NCI-H1092 (cell line): ENCODE measurements at places on chromosomes 12 and 14.

- peak; percentile 3 for DNase-seq
Observed at GRCh38 chr12:8687846-8688601, 9.8 kb upstream of the RIMKLB start.

GRCh38 chr14:30874120-30874998 lies at the start of gene COCH:
TSS of gene COCH (plus strand) at chr14:30874559. CDS start at chr14:30874939, 380 bp downstream.
- DNase-seq: peak; percentile 78

DNA sequence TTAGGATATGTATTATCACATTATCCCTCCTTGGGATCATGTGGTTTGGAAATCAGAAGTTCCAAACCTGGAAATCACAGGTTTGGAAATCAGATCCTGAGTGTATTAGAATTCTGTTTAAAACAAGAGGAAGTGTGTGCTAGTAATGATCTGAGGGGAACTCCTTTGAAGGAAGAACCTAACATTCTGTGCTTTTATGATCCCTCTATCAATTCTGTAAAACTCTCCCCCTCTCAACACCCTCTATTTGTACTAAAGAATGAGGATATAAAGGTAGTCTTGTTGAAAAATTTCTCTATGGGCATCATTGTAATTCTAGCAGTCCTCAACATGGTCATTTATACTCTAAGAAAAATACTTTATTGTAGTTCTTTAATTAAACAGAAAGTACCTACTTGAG lies 97.4 kb downstream of the SRGAP1 start:
- DNase-seq: no peak

DNA sequence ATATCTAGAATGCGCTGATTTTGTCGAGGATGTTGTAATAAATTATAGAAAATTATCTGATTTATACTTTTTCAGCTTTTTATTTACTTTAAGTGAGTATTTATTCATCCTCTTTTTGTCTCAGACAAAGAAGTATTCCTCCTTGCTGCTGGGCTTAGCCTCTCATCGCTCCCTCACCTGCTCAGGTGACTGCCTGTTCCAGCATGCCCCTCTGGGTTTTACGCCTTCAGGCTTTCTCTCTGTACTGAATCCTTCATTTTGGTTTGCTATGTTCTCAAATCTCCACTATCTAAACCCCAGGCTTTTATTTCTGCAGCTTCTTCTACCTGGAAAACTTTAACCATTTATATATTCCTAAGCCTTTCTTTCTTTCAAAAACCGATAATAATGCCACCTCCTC lies 1650.9 kb upstream of the SEL1L start:
- no peak for DNase-seq

- DNase-seq: no peak
Observed at GRCh38 chr12:2443776-2444175, 351.0 kb upstream of the FKBP4 start.

GRCh38 chr12:46490635-46491034 lies 118.1 kb upstream of the SLC38A2 start:
- DNase-seq: no peak

DNA sequence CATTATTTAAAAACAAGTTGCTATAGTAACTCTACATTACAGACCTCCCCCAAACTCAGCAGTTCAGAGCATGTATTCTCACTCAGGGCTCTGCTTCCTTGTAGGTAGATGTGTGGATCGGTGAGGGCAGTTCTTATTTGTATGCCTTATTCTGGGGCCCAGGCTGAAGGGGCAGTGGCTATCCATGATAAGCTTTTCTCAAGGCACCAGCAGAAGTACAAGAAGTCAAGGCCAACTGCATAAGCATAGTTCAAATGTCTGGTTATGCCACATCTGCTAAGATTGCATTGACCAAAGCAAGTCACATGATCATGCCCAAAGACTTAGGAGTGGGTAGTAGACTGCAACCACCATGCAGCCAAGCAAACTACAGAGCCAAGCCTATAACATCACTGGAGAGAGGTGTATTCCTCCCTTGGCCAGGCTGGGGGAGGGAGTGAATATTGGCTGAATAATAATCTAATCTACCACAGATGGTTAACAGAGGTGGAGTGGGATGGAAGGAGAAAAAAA lies 4.6 kb downstream of the PSEN1 start:
- DNase-seq: no peak

- DNase-seq: no peak
Observed at GRCh38 chr12:7747246-7747645, at the start of gene CLEC4C. TSS of gene CLEC4C (minus strand) at chr12:7747375. CDS start at chr12:7747348, 27 bp downstream.

- DNase-seq: peak; percentile 24
Observed at GRCh38 chr12:76037130-76038103, 5.8 kb upstream of the PHLDA1 start.

DNA sequence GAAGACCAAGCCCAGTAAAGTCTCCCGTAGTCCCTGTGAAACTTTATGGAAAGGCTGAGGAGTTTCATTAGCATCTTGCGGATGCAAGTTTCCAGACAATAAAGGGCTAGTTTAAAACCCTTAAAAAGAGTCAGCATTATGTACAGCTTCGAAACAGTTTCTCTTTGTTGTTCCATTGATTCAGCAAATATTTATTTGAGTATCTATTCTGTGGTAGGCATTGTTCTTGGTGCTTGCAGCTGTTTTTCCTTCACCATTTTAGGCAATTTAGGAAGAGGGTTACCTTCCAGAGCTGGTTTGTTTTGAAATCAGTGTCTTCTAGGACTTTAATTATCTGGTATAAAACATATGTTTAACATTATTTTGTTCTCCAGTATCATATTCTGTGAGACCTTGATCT lies 1.5 kb downstream of the SLIRP start:
- DNase-seq: no peak

GRCh38 chr14:96634896-96635295 lies 132.7 kb downstream of the PAPOLA start:
- no peak for DNase-seq

DNA sequence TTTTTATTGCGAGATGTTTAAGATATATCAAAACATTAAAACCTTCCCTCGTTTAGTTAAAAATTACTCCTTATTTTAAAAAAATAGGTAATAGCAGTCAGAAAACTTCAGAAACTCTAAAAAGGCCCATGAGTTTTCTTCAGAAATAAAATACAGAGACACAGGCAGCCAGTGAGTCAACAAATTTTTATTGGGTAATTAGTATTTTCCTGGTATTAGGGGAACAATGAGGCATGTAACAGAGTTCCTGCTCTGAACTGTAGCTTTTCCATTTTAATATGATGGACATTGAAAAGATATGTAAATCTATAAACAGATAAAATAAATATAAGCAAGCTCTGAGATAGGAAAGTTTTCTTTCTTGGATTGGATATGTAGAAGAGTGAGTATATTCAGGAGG lies 399 bp upstream of the ZNF705A start:
- DNase-seq: no peak

DNA sequence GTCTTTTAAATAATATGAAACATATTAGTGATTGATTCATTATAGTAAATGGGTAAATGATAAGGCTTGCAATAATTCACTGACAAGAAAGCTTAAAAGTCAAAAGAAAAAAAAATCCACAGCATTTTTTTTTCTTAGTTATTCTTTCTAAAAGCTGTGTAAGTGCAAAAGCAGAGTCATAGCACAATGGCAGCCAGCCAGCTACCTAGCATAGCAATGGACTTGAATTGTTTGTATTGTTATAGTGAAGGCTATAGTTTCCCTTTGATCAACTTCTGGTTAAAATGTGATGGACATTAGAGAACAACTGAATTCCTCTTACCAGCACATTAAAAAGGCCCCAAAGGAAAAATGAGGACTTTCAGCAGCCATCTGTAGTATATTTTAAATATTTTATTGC lies 232.1 kb downstream of the NAV3 start:
- no peak for DNase-seq

- DNase-seq: no peak
Observed at GRCh38 chr14:99512571-99513182, 31.5 kb downstream of the CCNK start.
